ENCODE measurements at places on chromosomes 13 and 19.

DNA sequence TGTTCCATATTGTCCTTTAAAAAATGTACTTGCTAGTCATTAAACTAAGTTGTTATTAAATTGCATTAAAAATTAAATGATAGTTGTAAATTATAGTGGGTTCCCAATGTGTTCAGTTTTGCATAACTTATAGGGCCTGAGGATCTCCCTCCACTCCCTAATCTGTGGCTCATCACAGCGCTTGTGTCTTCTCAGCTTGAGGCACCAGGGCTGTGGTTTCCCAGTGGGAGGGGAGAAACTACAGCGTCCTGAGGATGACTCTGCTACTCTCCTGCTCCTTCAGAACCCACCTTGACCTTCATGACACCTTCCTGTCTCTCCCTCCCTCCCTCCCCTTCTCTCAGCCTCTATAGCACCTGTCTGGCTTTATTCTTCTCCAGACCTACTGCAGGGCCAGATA is 1.4 kb downstream of the SGCG start:
- DNase-seq, result no peak

DNA sequence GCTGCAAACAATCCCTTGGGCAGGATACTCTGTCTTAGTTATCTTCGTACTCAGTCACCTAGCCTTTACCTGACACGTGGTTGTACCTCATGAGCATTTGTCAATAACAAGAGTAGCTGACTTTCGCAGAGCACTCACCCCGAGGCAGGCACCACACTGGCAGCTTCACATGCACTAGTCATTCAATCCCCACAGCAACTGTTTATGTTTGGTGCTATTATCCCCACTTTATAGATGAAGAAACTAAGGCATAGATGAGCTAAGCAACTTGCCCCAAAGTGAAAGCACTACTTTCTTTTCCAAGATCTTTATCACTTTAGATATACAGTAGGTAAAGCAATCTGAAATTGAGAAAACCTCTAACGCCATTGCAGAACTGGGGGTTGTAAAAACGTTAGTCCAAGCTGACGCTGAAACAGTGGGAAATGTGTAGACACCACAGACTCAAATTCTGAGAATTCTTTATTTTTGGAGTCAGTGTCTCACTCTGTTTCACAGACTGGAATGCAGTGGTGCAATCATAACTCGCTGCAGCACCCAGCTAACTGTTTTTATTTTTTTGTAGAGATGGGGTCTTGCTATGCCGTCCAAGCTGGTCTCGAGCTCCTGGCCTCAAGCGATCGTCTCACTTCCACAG is 446.0 kb downstream of the FOXO1 start:
- DNase-seq, result no peak

GRCh38 chr19:14432791-14433553 is at the start of gene PKN1:
Gene PKN1 (plus strand): TSS chr19:14433306. CDS start chr19:14433522, 216 bp downstream.
- DNase-seq, result peak; percentile 44

DNA sequence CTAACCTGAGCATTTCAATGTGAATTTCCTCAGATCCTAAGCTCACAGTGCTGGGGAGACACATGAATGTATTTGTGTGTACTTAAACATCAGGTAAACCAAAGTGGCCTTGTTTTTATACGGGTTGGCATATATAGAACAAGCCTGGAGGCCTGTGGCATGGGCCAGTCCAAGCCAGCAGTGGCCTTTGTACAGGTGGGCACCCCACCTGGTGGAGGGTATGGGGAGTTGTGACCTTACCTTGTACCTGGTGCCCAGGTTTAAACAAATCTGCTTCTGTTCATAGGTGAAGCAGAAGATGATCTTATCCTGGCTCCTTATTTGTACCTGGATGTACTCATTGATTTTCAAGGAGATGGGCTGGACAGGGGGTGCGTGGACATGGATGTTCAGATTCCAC is 71.0 kb downstream of the ERICH6B start:
- no peak for DNase-seq

GRCh38 chr13:28750187-28751045 is 31.6 kb upstream of the SLC46A3 start:
- no peak for DNase-seq

- DNase-seq, result no peak
Measured at GRCh38 chr13:69556540-69557196, 551.0 kb upstream of the ATXN8OS start.

DNA sequence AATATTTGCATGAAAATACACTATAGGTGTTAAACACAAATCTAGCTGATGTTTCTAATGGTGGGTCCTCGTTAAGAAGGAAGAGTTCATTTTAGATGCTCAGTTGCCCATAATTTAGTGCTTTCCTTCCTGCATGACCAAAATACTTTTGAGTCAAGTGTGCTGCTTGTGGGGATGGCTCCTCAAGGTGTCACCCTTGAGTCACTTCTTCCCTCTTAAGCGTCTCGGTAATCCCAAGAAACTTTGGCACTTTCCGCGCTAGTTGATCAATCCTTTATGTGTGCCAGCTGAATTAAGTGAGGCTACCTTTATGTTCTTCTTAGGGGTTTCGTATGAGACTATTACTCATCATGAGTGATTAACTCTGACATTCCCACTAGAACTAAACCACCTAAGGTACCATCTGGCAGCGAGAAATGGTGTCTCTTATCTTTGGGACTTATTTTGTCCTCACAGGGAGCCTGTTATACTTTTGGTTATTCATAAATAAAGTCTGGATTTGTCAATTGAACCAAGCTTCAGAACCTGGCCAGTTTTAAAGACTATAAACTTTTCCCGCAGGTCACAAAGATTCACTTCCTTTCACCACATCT is 106.8 kb downstream of the NHLRC3 start:
- DNase-seq, result peak; percentile 60

DNA sequence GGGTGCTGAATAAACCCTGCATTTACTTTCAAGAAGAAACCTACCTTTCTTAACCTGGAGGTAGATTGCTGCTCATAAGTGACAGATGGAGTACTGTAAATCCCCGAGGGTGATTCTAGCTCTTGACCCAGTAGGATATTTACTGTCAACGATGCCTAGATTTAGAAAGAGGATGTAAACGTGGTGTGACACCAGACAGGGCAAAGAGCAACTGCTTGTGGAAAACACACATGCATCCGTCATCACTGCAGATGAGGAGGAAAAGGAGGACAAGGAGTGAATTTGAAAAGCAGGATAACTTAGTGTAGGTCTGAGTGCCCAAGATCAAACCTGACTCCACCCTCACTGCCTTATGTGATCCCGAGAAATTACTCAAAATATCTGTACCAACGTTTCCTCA is 9.8 kb upstream of the CLN5 start:
- no peak for DNase-seq

GRCh38 chr13:47046706-47047105 is 149.9 kb upstream of the HTR2A start:
- DNase-seq, result no peak

DNA sequence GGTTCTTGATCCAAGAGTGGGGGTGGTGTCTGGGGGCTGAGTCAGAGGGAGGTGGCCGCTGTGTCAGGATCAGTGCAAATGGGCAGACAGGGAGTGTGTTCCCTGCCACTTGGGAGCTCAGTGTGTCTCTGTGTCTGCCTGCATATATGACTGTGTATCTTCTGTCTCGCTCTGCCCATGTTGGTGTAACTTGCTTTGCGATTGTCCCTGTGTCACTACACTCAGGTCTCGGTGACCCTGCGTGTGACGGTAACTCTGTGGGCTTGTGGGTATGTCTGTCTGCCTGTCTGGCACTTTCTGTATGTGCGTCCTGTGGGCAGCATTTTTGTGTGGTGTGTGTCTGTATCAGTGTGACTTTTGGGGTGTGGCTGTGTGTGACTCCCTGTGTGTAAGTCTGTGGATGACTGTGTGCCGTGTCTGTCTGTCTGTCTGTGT is 8.2 kb upstream of the ERFL start:
- peak; percentile 11 for DNase-seq

DNA sequence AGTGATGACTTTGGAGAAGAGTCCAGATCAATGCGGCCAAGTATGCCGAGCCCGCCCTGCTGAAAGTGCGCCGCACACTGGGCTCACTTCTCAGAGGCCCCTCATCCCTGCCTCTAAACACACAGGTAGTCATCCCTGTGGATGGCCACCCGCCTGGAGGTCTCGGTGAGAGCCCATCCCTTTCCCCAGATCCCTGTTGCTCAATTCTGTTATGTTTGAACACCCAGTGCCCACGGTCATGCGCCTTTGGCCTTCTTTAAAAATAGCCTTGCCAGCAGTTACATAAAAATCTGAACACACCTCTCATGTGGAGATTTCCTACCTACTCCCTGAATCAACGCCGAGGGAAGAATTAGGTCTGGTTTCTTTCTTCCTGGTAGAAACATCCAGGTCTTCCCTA is 11.9 kb downstream of the ELAVL1 start:
- no peak for DNase-seq

- peak; percentile 65 for DNase-seq
Measured at GRCh38 chr19:38852231-38853044, 2.7 kb upstream of the HNRNPL start.

All from fibroblast of skin of right quadriceps (primary cell).